Activated CD8-positive, alpha-beta T cell treated with anti-CD3 and anti-CD28 coated beads for 36 hours (primary cell): ENCODE measurements at places on chromosomes 2 and 18. TPM values are rescaled to one million over a fixed set of nuclear protein-coding genes. Genes with fewer than 3 reads are reported as not detected.

DNA sequence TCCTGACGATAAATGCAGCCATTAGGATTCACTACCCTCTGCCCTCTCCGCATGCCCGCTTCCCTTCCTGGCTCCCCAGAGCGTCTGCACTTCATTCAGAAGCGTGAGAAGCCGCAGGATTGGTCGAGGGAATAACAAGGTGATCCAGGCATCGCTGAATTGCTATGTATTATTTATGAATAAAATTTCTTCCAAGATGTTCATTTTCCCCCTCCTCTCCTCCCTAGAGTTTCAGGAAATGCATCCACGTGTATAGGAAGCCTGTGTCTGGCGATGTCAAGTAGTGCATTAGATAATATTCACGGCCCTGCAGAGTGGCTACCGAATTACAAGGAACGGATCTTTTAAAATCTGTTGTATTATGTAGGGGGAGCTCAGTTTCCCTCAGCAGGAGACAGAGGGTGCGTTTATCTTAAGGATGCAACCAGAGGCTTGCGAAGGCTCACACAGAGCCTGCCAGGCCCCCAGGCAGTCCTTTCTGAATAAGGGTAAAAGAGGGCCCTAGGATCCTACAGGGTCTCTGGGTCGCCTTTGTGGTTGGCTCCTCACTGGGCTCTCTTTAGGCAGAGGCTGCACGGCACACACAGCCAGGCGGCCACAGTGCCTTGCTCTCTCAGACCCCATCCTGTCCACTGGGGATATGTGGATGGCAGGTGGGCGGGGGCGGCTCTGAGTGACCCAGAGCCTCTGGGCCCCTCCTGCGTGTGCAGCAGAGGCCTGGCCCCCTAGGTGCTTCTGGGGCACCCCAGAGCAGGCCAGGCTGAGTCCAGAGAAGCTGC is 224.1 kb upstream of the PXDN start:
- H3K4me1 ChIP-seq = no peaks in the 10 kb centered on the region
- no peak for DNase-seq
- H3K36me3 ChIP-seq = no peaks in the 10 kb centered on the region
- no peak overlapping the region for H3K27ac ChIP-seq
- no peak overlapping the region for H3K4me3 ChIP-seq

Gene GCG
- not detected for total RNA-seq

DNA sequence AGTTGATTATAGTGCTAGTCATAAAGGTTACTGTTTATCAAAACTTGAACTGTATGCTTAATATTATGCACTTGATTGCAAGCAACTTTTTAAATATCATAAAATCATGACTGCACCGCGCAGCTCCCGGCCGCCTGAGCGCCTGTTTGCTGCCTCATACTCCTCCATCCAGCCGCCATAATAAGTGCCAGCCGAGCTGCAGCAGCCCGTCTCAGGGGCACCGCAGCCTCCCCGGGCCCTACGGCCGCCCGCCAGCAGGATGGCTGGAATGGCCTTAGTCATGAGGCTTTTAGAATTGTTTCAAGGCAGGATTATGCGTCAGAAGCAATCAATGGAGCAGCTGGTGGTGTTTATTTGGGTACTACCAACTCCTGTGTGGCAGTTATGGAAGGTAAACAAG is 337.2 kb downstream of the PAX3 start:
- H3K36me3 ChIP-seq = no peaks in the 10 kb centered on the region
- H3K4me1 ChIP-seq = no peaks in the 10 kb centered on the region
- no peak for DNase-seq
- H3K4me3 ChIP-seq = no peak overlapping the region

DNA sequence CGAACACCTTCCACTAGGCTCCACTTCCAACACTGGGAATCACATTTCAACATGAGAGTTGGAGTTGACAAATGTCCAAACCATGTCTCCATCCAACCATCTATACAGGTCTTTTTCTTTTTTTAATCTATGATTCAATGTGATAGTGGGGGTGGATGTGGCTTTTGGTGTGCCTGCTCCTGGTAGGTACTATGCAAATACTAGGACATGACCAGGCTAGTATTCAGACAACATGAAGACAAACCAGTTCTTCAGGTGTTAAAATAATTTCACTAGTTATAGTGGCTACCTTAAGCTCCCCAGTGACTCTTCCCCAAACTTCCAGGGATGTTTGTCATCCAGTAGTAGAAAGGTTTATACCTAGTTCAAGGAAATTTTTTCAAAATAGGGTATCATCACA is 387.5 kb downstream of the CDH2 start:
- DNase-seq = no peak
- no peaks in the 10 kb centered on the region for H3K4me1 ChIP-seq
- no peaks in the 10 kb centered on the region for H3K27me3 ChIP-seq
- no peak overlapping the region for H3K4me3 ChIP-seq
- no peak overlapping the region for H3K27ac ChIP-seq

- H3K27me3 ChIP-seq = no peaks in the 10 kb centered on the region
- no peak for DNase-seq
- no peak overlapping the region for H3K27ac ChIP-seq
- H3K4me3 ChIP-seq = no peak overlapping the region
These were observed 431.6 kb downstream of the MEIS1 start for GRCh38 chr2:66866331-66867062.

DNA sequence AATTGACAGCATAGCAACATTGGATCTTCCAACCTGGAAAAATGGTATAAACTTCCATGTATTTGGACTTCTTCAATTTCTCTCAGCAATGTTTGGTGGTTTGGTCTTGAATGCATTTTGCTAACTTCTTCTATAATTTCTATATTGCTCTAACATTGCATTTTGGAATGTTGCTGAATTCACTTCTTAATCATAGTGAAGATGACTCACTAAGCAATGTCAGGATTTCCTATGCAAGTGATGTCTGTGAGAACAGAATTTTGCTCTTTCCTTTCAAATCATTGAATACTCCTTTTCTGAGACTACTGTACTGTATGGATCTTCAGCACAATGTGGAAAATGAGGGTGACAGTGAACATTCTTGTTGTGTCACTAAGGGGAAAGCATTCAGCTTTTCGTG is 28.9 kb upstream of the CDH19 start:
- no peaks in the 10 kb centered on the region for H3K36me3 ChIP-seq
- H3K27me3 ChIP-seq = no peaks in the 10 kb centered on the region
- no peak for DNase-seq

Gene ERBB4
- total RNA-seq = not detected

GRCh38 chr18:23716516-23716915 is 27.3 kb downstream of the LAMA3 start:
- no peaks in the 10 kb centered on the region for H3K36me3 ChIP-seq
- H3K27me3 ChIP-seq = no peaks in the 10 kb centered on the region
- no peak for DNase-seq
- no peak overlapping the region for H3K27ac ChIP-seq
- peaks cover 12% of the 10 kb centered on the region for H3K4me1 ChIP-seq
